ENCODE measurements at places on chromosomes 4 and X.

- DNase-seq = no peak
Observed at GRCh38 chrX:42085836-42086235, 162.5 kb upstream of the CASK start.

DNA sequence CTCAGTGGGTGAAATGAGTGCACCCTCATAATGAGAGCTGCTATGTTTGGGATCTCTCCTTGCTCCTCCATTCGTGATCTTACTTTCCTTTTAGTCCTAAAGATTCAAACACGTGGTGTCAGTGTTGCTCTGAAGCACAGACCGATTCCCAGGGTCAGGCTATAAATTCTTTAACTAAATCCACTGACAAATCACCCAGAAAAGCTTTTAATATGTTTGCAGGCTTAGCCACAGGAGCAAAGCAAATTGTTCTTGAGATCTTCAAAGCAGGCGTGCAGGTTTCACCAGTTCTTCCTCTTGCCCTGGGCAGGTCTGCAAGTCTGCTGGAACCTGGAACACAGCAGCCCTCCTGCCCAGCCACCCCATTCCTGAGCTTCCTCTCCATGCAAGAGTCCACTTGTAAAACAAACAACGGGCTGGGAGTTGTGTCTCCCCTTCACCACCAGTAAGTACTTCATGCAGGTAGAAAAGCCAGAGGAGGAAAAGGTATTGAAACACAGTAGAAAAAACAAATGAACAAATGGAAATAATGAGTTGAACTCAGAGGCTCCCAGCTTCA, 70.1 kb upstream of the ENPP6 start:
- DNase-seq = no peak

- no peak for DNase-seq
Observed at GRCh38 chr4:53128706-53129357, 237.0 kb downstream of the SCFD2 start.

DNA sequence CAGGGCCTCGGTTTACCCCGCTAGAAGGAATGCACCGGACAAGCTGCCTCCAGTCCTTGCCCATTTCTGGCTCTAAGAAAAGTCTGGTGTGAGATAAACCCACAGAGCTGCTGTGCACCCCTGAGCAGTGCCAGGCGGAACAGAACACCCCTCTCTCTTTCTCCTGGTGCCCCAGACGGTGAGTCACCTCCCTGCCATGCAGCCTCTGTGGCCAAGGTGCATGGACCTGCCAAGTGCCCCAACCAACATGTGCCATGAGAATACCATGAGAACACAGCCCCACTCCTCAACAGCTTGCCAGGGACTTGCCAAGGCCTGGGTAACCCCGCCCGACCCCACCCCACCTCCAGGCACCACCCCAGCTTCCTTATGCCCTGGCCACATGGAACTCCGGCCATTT, 47.7 kb upstream of the MAN2B2 start:
- no peak for DNase-seq

DNA sequence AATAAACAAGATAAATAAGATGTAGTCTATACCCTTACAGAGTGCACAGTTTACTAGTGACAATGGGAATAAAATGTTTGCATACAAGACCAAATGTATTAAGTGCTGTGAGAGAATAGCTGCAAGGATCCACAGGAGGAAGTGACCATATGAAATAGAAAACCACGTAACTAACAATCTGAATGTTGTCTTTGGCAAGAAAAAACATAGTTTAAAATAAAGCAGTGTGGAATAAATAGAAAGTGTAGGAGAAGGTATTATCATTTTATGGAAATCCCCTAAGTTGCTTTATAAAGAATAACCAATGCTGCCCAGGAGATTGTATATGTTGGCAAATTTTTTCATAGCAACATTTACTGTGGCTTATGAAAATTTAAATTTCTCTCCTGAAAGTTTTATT, 116.1 kb downstream of the PCDH7 start:
- no peak for DNase-seq

GRCh38 chr4:158056689-158057245, 116.1 kb downstream of the GASK1B start:
- DNase-seq = no peak

DNA sequence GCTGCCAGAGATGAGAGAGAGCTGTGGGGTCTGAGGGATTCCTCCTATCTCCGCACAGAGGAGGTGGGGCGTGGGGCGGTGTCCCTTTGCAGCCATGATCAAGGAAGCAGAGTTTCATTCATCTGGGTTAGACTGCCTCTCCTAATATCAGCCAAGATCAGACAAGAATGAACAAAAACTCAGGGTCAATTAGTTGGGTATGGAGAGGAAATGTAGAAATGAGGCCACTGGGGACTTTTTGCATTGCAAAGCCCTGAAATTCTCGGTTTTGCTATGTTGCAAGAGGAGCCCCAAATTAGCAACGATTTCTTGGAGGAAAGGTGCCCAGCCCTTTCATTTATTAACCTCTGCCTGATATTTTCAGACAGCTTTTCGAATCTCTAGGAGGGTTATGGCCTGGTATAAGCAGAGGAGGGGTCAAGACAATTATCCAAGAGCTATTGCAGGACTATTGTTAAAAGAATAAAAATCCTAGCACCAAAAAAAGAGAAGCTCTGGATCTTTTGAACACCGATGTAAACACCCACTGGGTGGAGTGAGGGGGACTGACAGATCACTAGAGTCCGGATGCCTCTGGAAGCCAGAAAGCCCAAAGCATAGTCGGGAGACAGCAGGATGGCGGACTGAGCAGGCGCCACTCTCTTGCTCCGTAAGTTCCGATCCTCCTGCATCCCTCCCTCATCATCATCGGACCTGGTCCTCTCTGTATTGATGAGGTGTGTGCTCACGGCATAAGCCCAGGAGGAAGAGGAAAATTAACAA, 34.4 kb upstream of the ACSL1 start:
- DNase-seq = no peak

GRCh38 chr4:90445380-90445779, 318.2 kb downstream of the CCSER1 start:
- no peak for DNase-seq

DNA sequence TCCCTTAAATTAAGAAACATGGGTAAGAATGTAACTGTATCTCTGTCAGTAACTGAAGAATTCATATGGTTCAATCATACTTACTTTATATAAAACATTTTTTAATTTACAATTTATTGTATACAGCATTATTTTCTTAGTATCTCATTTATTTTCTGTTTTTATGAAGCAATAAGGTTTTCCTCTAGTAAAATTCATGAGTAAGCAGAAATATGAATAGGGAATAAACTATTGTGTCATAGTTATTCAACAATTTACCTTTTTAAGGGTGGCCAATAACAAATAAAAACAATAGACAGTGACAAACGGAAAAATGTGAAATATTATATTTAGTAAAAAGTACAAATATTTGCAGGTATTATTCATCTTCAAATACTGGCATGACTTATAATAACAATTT, 624.4 kb downstream of the TECRL start:
- no peak for DNase-seq

DNA sequence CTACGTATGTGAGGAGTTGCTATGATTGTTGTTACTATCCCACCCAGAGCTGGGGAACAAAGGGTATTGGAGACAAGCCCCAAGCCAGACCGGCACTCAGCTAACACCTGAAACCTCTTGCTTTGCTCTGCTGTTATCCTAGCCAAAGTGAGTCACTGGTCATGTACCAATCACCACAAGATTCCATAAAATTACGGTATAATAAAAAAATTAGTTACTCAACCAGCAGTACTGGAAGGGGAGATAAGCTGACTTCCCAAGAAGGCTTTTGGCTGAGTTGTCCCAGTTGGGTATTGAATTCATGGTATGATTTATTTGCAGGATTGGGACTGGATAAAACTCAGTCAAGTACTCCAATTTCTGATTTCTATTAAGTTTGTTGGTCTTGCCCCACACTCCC, 5.3 kb downstream of the EDA2R start:
- DNase-seq = no peak

DNA sequence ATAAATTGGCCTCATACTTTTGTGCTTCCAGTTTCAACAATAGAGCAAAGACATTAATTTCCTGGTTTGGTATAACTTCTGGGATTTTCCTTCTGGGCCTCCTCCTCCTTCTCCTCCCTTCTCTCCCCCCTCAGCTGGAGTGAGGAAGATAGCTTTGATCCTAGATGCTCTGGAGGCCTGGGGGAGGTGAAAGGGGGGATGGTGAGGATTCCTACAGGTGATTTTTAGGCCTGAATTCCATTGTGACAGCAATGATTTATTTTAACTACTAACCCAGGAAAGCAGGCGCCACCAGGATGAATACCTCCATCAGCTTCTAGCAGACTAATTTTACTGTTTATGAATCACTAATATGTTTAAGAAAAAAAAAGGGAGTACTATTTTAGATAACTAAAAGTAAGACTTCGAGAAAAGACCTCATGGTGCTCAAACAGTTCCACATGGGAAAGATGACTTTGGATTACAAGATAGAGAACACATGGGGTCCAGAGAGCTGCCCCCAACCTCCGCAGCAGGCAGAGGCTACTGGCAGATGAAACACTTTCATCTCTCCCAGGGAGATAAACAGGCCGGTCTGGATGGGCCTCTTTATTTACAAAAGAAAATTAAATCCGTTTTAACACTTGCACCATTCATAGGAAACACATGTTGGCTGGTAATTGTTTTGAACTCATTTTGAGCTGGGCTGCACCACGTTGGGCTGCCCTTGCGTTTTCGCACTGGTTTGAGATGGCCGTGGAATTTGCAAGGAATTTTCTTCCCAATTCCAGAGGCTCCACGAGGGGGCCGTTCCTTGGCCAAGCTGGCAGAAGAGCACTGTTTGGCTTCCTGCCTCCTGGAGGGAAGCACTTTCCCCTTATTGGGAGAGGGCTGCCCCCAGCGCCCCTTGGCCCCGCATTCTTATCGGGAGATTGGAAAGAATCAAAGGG, 125.1 kb upstream of the STX18 start:
- DNase-seq = no peak

DNA sequence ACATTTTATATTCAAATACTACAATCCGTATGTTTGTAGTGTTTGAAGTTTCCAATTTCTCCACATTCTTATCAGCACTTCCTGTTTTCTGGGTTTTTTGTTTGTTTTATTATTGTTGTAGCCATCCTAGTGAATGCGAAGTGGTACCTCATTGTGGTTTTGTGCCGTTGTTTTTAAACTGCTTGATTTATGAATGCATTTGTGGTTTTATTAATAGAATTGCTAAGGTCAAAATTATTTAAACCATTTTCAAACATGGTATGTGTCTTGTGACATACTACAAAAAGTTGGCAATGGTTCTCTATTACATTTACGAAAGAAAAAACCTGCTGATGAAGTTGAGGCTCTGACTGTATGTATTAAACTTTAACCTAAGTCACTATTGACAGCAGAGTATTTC, 780.0 kb upstream of the MAGEB2 start:
- DNase-seq = no peak

- no peak for DNase-seq
Observed at GRCh38 chr4:568351-568652, 7.8 kb downstream of the TMEM271 start.
